ENCODE measurements at places on chromosomes 2 and 18.
A peak's percentile ranks its signal among the peaks of the same experiment; 100 is the strongest.

DNA sequence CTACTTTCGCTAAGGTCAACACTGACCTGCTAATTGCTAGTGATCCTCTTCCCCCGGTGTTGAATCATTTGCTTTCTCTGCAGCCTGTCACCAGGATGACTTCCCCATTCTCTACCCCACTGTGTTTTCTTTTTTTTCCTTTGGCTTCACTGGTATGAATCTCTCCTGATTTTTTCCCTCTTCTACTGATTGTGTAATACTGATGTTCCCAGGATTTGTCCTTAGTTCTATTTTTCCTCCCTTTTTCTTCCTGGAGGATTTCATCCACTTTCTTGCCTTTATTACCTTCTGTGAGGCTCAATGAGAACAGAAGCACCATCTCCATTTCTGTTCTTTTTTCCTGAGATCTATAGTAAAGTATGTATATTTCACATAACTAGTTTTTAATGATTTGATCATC lies 14.1 kb upstream of the MSH2 start:
- no peak for ATAC-seq

GRCh38 chr2:173957517-173957916 lies 7.7 kb downstream of the SP3 start:
- ATAC-seq: no peak

DNA sequence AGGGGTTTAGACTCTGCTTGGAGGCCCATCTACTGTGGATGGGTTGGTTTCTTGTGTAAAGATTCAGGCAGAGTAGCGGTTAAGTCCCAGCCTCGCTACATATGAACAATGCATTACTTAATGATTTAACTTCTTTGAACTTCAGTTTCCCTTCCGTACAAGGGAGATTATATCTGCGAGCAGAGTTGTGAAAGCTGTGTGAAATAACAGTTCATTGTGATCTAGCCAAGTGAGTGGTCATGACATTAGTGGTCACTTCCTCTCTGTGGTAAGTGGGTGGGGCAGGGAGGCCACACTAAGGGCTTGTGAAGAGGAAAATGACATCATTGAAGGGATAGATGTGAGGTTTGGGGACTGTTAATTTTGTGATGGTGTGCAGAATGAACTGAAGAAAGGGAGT lies 14.1 kb upstream of the MEX3C start:
- ATAC-seq: peak; percentile 58

GRCh38 chr2:150944315-150944714 lies 317.3 kb downstream of the RBM43 start:
- ATAC-seq: no peak

DNA sequence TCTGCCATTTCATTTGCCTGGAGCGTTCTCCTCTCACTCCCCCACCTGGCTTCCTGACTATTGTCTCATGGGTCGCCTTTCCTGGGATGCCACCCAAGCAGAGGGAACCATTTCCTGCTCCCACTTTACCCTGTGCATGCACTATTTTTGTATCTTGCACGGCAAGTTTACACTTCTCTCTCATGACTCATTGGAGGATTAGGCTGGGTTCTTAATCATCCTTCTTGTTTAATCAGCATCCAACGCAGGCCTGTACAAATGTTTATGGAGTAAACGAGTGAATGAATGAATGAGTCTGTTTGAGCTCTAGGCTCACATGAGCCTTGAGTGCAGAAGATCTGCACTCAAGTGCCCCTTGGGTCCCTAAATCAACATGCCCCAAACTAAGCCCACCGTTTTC lies 3.8 kb upstream of the ARHGAP25 start:
- ATAC-seq: no peak

DNA sequence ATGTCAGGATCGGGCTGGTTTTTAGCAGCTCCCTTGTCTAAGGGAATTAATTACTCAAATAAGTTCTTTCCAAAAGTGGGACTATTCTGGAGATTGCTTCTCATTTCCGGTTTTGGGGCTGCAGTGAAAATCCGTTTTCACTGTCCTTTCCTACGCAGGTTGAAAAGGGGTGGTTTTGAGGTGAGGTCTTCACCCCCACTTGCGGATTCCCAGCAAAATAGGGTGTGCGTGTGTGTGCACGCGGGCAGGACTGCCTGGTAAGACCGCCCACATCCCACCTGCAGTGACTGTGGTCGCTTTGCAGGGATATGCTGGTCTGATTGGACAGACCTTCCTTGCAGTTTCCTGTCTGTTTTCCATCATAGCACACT lies 472 bp upstream of the PLEKHM3 start:
- ATAC-seq: no peak

DNA sequence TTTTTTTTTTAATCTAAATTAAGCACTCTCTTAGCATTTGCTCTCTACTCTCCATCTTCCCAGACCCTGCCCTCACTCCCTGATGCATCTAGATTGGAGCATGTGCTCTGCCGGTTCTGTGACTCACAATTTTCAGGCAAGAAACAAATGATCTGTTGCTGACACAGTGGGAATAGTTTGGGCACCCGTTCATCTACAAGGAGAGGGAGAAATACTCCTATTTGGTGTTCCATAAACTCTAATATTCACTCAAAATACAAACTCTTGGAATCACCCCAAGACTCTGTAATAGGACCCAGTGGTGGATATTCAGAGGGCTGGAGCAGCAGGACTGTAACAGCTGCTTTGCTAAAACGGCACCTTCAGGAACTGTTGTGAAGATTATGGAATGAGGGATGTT lies 37.1 kb upstream of the LINC00305 start:
- ATAC-seq: no peak

- ATAC-seq: no peak
Observed at GRCh38 chr2:240105982-240106381, 30.1 kb downstream of the COPS9 start.

GRCh38 chr2:19043893-19044292 lies 314.5 kb downstream of the OSR1 start:
- no peak for ATAC-seq

GRCh38 chr2:44952143-44952805 lies 10.8 kb downstream of the SIX3 start:
- ATAC-seq: peak; percentile 73

DNA sequence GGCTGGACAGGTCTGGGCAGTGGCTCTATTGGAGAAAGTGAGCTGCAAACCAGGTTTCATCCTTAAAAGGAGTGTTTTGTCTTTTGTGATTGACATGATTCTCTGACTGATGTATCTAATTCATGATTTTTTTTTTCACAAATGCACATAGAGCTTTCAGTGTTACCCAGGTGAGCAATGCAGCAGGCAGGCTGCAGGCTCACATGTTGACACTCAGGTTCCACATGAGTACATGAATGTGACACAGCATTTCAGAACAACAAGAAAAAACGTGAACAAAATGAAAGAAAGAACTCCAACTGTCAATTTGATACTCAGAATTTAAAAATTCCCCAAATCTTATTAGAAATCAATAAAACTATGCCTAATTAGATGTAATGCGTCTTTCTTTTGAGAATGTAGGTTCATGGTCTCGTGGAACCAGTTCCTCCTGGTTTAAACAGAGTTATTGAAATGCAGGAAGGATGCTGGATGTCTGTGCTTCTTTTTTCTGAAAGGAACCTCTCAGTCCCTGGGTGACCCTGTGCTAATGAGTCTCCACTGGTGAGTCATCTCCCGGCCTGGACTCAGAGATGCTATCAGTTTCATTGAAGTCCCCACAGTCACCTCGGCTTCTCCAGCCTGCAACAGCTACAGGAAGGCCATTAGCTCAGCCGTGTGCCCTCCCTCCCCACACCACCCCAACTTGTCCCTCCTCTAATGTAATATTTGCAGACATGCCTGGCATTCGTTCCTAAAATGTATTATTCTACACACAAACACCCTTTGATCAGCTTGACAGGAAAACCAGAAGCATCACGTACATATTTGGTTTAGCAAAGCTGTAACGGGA lies 430.4 kb downstream of the LPIN1 start:
- peak; percentile 99 for ATAC-seq

DNA sequence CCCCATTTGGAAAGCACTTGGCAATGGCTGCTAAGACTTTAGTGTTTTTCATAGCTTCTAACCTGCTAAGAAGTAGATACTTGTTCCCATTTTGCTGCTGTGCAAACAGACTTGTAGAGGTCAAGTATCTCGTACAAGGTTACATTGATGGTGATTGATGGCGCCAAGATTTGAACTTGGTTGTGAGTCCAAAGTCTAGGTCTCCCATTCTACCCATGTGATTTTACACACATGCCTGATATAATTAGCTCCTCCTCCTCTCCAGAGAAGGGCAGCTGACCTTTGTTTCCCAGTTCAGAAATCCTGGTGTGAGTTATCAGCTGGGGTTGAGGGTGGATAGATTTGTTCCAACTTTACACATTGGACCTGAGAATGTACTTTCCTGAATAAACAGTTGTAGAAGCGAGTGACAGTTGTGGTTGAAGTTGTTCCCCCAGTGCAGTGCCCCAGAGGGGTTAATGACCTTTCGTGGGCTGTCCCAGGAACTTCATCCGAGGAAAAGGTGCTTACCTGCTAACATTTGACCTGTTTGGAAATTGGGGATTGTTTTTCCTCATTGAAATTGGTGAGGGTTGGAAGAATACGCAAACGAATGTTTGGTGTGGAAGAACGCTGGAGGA lies 10.4 kb downstream of the TCF7L1 start:
- ATAC-seq: no peak

DNA sequence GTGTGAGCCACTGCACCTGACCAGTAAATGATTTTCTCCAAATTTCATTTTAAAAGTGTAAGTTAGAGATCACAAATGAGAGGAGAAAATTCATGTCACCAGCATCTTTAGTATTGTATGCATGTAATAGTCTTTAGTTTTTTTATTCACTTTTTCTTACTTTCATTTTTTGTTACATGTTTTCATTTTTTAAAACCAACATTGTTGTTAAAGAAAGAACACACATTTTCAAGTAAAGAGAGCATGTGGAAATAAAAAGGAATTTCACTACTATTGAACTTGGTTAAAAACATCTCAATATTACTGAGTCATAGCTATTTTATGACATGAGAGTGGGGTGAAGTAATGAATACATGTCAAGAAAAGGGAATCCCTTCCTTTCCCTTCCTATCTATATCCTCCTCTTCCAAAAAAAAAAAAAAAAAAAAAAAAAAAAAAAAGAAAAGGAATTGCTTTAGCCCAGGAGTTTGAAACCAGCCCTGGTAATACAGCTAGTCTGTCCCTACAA lies 29.1 kb upstream of the PMAIP1 start:
- ATAC-seq: no peak

GRCh38 chr2:230900336-230900995 lies 24.6 kb downstream of the GPR55 start:
- no peak for ATAC-seq

DNA sequence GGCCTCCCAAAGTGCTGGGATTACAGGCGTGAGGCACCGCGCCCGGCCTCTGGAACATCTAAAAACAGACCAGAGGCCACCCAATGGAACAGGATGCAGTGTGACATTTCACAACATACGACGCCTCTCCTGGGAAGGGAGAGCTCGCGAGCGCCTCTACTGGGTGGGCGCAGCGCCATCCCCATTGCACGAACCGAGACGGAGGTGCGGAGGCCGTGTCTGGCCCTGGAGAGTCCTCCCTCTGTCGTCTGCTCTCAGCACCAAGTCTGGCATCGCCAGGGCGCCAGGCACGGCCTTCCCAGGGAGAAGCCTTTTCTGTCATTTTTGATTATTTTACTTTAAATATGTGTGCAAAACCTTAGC lies 9.4 kb upstream of the GBX2 start:
- peak; percentile 68 for ATAC-seq

DNA sequence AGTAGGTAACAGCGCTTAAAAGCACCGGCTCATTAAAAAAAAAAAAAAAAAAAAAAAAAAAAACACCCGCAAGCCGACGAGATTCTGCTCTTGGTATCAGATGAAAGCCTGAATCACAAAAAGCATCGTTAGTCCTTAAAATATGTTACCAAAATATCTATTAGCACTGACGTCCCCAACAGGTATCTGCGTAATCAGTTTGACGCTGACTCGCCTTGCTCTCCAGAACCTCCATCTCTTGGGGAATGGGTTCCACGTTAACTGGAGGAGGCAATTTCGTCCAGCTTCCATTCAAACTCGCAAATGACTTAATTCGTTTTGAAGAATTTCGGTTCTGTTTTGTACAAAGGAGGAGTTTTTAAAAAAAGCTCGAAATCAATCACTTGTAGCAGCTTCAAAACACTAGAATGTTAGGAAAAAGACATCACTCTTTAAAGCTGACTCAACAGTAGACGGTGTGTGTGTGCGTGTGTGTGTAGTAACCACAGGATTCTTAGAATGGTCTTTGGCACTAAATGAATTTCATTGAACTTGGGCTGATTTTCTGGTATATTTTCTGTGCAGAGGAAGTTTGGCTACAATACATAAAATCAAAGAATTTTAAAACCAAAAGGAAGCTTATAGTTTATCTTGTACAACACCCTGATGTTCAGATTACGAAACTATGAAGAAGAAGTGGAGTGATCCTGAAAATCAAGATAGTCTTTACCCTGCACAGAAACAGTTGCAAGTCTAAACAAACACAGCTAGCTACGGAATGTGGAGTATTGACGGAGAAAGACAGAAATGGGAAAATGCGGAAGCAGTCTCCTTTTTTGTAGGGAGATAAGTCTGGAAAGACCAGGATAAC lies 1.1 kb upstream of the PGAP1 start:
- no peak for ATAC-seq

DNA sequence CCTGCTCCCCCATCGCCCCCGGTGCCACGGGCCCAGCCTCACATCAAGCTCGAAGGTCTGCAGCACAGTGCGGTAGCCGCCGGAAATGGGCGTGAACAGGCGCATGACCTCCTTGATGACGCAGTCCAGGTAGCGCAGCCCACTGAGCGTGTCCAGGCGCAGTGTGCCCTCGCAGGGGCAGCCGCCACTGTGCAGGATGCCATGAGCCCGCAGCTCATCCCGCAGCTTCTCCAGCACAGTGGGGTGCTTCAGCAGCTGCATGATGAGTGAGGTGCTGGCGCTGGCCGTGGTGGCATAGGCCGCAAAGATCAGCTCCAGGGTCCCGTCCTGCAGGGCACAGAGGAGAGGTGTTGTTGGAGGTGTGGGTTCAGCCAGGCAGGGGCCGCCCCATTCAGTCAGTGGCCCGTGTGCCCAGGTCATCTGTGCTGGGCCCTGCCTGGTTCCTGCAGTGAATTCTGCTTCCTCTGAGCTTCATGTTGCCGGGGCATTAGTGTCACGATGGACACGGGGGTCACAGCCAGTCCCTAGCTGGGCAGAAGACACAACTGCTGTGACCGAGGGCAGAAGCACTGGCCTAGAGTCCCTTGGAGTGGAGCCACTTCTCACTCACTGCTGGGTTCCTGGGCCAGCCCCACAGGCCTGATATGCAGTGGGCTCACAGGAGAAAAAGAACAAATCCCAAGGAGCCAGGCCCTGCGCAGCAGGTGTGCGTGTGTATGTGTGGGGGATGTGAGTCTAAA lies 14.5 kb downstream of the CYP26B1 start:
- ATAC-seq: no peak

DNA sequence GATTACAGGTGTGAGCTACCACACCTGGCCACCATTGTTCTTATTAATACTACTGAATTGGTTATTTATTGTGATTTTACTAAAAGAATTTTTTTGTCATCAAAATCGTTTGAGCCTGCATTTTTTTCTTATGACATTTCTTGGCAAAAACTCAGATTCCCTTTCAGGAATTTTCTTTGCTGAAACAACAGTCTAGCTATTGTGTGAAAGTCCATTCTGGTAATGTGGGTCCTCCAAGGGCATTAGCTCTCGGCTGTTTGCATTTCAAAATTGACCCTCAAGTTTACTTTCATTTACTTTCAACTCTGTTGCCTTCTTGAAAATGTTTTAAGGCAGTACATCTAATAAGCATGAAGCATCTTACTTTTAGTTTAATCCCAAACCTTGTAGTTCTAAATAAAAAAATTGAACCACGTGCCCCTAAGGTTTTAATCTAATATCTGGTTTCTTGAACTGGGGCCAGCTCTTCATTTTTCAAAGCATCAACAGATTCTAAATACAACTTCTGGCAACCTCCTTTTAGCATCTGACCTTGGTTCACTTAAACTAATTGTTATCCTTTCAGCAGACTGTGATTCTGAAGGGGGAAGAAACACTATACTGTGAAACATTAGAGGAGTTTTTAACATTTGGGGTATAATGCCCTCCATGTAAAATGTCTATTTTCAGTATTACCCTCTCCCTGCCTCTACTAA lies 325.2 kb upstream of the RAB12 start:
- no peak for ATAC-seq
